ENCODE measurements at places on chromosomes 3 and 15.

GRCh38 chr3:184005941-184006507, 11.7 kb downstream of the ABCC5 start:
- no peak for DNase-seq

DNA sequence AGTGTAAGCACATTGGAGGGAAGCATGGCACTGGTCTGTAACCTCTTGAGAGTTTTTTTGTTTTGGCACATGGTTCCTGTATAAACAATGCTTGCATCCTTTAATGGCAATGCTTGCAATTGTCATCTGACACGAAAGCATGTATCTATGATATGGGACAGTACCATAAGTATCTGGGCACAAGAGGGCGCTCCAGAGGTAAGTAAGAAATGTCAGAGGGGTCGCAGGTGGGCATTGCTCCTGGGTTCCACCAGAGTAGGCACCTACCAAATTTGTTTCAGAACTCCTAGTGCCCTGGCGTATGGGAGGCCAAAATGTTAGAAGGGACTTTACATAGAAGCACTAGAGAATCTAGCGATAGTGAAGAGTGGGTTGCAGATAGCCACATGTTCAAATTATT, 58.7 kb upstream of the BCHE start:
- peak; percentile 41 for DNase-seq

GRCh38 chr3:3403700-3404099, 224.2 kb upstream of the CRBN start:
- DNase-seq, result no peak

- no peak for DNase-seq
Measured at GRCh38 chr3:71684046-71684756, 41.0 kb downstream of the EIF4E3 start.

DNA sequence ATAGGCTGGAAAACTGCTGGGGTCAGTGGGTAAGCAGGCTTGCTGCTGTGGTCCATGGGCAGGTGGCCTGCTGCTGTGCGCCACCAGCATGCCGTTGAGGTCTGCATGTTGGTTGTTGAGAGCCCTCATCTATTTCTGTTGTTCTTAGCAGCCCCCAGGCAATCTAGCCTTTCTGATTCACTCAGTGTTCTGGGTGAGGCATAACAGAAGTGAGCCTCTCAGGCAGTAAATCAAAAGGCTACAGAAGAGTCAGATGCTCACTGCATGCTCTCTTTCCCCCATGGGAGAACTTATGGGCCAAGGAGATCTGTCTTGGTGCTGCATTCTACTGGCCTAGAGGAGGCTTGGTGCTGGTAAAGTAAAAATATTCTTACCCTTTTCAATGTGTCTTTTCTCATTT, 67.8 kb upstream of the ATP10A start:
- no peak for DNase-seq

DNA sequence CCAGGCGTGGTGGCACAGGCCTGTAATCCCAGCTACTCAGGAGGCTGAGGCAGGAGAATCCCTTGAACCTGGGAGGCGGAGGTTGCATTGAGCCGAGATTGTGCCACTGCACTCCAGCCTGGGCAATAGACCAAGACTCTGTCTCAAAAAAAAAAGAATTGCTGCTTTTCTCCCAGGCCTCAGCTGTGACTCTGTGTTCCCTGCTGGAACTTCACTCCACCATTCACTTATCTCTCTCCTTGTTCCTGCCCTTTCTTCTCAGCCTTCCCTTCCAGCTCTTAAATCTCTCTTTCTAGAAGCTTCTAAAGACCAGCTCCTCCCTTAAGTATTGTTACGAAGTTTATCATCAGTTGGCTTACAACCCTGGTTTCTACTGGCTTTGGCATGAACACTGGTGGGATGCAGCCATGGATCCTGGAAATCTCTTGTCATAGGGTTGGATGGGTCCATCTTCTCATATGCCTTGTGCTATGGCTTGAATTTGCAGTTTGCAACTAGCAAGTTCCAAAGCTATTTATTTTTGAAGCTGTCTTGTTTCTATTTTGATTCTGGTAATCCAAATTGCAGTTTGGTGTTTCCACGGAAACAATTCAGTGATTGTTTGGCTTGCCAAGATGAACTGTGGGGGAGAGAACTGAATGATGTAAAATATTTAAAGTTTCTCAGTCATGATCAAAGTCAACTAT, 10.5 kb downstream of the C3orf62 start:
- DNase-seq, result no peak

- DNase-seq, result no peak
Measured at GRCh38 chr3:24562895-24563294, 68.2 kb upstream of the THRB start.

DNA sequence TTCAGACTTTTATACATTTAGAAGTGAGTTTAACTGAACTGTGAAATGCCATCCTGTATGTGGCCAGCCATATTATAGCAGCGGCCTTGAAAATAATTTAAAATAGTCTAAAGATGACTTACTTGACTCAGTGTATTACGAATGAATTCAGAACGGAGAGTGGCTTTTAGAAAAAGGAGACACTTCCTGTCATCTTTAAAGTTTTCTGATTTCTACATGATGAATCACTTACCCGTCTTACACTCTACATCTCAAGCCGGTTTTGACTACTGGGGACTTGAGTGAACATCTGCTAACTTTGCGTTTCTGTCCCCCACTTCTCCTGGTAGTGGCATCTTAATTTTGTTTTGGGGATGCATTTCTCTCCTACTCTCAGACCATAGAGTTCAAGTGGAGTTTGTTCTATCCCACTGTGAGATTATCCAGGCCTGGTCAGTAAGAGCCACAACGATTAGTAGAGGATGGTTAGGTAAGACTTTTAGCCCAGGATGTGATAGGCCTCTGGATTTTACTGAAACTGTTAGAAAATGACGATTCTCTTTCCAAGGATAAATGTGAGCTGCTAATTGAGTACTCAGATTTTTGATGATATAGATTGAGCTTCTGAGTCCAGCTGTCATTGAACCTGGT, 175.4 kb upstream of the CADPS start:
- no peak for DNase-seq

DNA sequence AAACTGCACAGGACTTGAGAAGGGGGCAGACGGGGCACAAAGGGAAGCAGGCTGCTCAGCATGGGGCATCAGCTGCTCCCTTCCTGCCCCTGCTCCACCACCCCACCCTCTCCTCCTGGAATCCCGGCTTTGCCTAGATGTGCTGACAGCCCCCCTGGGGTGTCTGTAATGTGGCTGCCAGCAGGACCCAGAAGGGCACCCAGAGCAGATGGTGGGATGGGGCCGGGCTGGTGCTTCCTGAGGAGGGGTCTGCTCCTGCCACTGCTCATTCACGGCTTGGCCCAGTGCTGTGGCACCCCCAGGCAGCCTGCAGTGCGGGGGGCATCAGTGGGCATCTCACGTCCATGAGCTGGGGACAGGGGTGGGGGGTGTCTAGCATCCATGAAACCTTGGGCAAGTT, 10.2 kb downstream of the H1-8 start:
- DNase-seq, result no peak

DNA sequence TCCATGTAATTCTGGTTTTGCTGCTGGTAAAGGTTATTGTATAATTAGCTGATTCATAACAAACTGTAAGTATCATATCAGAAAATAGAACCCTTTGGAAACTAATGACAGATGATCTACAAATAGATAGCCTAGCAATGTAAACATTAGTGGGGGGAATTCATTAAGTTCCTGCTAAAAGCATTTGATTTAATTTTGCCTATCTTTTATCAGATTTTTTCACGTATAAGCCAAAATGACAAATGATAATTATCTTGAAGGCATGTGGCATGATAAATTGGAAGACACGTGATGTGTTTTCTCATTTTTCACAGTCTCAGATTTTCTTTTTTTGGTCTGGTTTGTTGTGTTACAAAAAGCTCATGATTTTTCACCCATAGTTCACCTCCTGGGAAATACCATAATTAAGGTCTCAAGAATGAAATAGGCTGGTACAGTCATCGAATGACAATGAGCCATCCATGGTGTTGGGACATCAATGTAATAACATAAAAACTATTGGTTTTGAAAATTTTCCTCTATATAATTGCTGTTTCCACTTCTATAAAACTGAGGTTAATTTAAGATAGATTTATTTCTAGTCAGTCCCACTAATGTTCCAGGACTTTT, 325.9 kb upstream of the TBL1XR1 start:
- no peak for DNase-seq

DNA sequence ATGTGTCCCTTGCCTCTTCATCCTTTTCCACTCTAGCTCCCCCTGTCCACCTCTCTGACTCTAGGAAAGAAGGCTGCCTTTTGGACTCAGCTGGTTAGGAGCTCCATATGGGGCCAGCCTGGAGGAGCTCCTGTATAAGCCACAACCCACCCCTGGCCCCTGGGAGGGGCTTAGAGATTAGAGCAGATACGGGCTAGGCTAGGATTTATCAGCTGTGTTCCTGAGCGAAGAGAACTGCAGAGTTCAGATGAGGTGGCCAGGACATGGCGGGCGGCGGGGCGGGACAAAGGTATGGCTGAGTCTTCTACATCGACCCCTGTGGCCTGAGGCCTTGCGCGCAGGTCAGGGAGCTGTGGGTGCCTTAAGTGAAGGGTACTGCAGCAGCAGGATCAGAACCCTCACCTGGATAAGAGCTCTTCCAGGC, 7.9 kb downstream of the NBEAL2 start:
- DNase-seq, result no peak

DNA sequence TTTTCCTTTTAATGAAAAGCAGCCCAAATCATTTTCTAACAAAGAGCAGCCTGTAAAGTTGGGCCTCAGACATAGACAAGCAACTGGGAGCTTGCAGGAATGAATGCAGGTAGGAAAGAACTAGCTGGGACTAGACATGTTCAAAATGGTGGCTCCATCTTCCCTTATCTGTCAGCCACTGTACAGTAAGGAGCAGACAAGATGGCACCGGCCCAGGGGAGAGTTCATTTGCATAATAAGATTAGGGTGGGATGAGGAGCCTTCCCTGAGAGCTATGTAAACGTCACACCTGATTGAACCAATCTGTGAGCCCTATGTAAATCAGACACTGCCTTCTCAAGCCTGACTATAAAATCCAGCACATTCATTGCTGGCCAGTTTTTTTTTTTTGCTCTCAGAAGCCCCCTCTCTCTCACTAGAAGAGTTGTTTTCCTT, 59.7 kb upstream of the GK5 start:
- DNase-seq, result no peak

- DNase-seq, result no peak
Measured at GRCh38 chr3:24595796-24596195, 101.1 kb upstream of the THRB start.

DNA sequence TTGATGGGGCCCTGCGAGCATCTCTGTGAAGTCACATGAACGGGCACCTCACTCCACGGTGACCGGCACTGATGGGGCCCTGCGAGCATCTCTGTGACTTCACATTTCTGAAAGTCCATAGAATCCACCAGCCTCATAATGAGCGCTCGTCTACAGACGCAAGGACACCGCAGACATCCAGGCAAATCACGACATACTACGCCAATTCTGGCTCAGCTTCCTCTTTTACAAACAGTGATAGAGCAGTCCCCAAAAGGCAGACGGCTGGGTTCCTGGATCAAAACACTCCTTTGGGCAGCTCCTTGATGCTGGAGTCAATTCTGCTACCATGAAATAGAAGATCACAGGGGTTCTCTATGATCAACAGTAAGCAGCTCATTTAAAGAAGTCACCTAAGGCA, 125.4 kb downstream of the XXYLT1 start:
- no peak for DNase-seq

GRCh38 chr3:111605493-111605892, 10.3 kb upstream of the ZBED2 start:
- no peak for DNase-seq
